ENCODE measurements at places on chromosomes 6 and 20. TPM values are rescaled to one million over a fixed set of nuclear protein-coding genes. Genes with fewer than 3 reads are reported as not detected.

- no peak for DNase-seq
Observed at GRCh38 chr6:72677740-72678139, 55.9 kb downstream of the KCNQ5 start.

- DNase-seq: no peak
Observed at GRCh38 chr6:32375739-32376529, 4.2 kb upstream of the TSBP1 start.

DNA sequence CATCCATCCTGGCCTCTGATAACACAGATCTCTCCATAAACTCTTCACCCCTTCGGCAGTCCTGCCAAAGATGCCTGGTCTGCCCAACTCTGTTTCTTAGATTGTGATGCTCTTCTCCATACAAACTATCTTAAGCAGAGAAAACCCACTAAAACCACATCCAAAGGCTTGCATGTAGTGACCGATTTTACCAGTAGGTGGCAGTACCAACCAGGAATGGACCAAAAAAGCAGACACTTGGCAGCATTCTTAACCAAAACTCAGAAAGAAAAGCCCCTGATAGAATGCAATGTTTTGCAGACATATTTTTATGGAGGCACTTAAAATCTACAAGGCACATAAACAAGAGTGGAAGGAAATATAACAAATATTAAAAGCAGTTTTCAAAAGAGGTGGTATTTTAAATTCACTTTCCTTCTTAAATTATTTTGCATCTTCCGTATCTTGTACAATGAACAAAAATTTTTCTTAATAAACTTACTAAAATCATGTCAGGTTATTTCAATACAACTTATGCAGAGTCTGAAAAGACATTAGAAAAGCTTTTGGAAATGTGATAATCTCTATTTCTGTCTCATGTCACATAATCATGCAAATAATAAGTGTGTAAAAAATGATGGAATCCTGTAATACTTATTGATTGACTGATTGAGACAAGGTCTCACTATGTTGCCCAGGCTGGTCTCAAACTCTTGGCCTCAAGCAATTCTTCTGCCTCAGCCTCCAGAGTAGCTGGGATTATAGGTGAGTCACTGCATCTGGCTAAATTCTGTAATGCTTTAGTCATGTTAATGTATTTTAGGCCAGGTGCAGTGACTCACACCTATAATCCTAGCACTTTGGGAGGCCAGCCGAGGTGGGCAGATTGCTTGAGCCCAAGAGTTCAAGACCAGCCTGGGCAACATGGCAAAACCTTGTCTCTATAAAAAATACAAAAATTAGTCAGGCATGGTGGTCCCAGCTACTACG is 29.4 kb downstream of the LRP11 start:
- peak; percentile 76 for DNase-seq

Gene COX4I2
- polyA plus RNA-seq: 9.2 TPM

Gene HLA-DOB
- not detected for polyA plus RNA-seq

- no peak for DNase-seq
Observed at GRCh38 chr6:110944681-110945151, 13.8 kb upstream of the GTF3C6 start.

DNA sequence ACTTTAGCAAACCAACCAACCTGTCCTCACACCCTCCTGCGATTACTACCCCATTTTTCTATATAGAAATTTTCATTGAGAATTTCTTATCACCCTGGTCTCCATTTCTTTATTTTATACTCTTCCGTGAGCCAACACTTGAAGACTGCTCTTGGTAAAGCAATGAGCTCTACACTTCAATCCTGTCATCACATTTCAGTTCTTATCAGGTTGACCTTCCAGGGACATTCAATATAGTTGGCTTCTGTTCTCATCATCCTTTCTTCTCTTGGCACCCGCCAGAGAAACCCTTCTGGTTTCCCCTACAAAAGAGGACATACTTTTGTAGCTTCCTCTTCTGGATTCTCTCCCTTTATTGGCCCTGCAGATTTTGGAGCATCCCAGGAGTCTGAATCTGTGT is 279.3 kb downstream of the PRKN start:
- DNase-seq: no peak

- DNase-seq: no peak
Observed at GRCh38 chr20:36784900-36785299, 11.3 kb upstream of the DSN1 start.

DNA sequence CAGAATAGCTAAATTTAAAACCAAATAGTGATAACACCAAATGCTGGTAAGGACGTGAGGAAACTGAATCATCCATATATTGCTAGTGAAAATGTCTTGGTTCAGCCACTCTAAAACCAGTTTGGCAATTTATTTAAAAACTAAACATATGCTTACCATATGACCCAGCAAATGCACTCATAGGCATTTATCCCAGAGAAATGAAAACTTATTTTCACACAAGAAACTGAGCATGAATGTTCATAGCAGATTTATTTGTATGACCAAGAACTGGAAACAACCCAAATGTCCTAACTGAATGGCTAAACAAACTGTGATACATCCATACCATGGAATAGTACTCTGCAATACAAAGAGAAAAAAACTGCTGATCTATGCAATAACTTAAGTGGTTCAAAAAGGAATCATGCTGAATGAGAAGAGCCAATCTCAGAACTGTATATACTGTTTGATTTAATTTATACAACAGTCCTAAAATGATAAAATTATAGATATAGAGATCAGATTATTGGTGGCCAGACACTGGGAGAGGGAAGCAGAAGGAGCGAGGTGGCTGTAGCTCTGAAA is 115.6 kb upstream of the ADGRF1 start:
- DNase-seq: no peak

DNA sequence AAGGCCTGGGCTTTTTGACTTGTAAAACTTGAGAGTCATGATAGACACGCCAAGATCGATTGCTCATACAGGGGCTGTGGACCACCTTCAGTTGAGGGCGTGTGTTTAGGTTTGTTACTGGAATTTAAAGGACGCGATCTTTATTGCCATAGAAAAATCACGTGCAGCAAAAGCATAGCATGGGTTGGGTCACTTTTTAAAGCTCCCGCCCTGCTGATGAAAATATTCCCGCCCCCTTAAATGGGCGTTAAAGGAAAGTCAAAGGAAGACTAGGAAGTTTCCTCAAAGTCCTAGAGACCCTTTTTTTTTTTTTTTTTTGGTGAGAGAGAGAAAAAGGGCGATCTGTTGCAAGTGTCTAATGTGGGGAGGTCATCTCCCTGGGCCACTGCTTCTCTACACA is 23.1 kb downstream of the TFAP2A start:
- no peak for DNase-seq

Gene SOX18
- polyA plus RNA-seq: 19.6 TPM

DNA sequence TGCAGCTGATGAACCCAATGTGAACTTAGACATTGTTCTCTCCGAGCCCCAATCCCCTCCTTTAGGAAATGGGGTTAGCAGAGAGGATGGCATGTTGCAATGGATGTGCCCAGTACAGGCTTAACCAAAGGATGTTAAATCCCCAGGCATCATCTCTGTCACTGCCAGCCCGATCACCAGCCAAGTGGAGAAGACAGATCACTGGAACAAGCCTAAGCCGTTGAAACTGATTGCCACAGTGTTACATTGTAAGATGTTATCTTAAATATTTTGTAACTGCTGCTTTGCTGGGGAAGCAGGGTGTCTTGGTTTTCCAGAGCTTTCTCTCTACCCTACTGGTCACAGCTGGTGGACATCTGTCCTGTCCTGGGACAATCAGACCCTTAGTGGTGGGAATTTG is 783.4 kb upstream of the CHD6 start:
- no peak for DNase-seq

Gene HLA-DQB1
- polyA plus RNA-seq: 9.4 TPM

All from hindlimb muscle (tissue), 1 donor.